ENCODE measurements at places on chromosomes 6 and 20.
A peak's percentile ranks its signal among the peaks of the same experiment; 100 is the strongest.

GRCh38 chr20:1783245-1783644, 112.0 kb upstream of the SIRPA start:
- DNase-seq: no peak

GRCh38 chr6:31299511-31299910, 27.6 kb upstream of the HLA-C start:
- no peak for DNase-seq

DNA sequence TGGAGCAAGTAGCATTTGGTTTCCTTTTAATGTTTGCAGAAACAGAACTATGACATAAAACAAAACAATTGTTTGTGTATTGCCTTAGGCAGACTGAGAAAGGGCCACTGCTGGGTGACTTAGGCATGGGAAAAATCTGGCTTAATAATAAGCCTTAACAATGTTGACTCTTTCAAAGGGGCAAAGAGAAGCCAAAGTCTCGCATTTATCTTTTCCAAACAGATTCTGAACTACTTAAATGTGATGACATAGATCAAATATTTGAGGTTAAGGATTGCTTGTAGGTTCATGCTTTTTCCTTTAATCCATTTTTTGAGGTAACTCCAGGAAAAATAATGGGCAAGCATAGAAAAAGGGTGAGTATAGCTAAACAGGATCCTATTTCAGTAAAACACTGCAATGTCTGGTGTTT, 39.6 kb downstream of the ADAT2 start:
- no peak for DNase-seq

GRCh38 chr6:28941684-28942448, 18.1 kb upstream of the TRIM27 start:
- no peak for DNase-seq

- no peak for DNase-seq
Measured at GRCh38 chr20:62908971-62909791, 17.1 kb downstream of the DIDO1 start.

DNA sequence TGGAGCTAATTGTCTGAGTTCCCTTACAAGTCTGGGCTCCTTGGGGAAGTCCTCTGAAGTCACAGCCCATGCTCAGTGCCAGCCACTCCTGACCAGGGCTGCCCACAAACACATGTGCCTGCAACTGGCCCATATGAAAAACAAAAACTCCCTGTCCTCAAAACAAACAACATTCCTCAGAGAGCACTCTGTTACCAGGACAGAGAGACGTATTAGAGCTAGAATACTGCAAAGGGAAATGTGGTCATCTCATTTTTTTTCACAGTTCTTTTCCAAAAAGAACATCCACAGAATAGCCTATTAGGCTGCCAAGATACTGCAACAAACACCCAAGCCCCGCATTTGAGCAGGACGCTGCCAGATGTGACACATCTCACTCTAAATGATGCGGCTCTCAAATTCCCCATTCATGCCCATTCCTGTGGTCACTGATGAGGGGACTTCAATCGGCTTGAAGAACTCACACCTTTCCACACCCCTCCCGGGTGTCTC, 71.1 kb downstream of the SLC22A23 start:
- no peak for DNase-seq

GRCh38 chr20:32510120-32510600, 75.0 kb downstream of the NOL4L start:
- no peak for DNase-seq

- no peak for DNase-seq
Measured at GRCh38 chr20:24609757-24610156, 140.3 kb downstream of the SYNDIG1 start.

- peak; percentile 60 for DNase-seq
Measured at GRCh38 chr6:109237077-109237985, 142.0 kb downstream of the CEP57L1 start.

DNA sequence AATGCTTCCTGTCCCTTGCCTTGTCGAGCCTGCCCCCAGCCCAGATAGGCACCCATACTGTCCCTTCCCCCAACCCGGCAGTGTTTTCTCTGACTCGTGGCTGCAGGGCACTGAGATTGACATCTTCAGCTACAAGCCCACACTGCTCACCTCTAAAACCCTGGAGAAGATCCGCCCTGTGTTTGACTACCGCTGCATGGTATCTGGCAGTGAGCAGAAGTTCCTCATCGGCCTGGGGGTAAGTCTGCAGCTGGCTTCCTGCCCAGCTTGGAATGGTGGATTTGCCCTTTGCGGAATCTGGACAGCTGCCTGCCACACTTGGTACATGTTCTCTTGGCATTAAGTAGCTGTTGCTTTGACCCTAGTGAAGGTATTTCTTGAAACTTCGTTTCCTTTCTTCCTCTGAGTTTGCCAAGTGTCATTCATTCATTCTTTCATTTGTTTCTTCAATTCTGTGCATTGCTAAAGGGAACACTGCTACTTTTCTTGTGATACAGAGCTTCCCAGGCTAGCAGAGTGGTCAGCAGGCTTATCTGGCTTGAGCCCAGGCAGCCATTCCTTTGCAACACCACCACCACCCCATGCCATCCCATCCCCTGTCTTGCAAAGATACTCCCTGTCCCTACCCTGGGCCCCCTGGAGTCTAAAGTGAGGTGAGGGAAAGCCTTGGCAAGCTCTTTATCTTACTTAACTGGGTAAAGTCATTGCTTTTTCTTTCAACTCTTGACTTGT, 26.2 kb downstream of the CCDC167 start:
- DNase-seq: no peak

GRCh38 chr20:7038029-7038428, 270.5 kb downstream of the BMP2 start:
- DNase-seq: no peak

DNA sequence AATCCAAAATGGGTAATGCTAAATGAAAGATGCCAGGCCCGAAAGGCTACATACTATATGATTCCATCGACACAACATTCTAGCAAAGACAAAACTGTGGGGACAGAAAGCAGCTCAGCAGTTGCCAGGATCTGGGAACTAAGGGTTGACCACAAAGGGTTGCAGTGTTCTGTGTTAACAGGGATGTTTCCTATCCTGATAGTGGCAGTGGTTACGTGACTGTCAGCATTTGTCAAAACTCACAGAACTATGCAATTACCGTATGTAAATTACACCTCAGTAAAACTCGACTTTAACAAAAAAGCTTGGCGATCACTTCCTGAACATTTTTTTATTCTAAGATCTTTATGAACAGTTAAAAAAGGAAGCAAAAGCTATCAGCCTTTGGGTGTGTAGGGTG, 83.9 kb downstream of the BANF2 start:
- no peak for DNase-seq

DNA sequence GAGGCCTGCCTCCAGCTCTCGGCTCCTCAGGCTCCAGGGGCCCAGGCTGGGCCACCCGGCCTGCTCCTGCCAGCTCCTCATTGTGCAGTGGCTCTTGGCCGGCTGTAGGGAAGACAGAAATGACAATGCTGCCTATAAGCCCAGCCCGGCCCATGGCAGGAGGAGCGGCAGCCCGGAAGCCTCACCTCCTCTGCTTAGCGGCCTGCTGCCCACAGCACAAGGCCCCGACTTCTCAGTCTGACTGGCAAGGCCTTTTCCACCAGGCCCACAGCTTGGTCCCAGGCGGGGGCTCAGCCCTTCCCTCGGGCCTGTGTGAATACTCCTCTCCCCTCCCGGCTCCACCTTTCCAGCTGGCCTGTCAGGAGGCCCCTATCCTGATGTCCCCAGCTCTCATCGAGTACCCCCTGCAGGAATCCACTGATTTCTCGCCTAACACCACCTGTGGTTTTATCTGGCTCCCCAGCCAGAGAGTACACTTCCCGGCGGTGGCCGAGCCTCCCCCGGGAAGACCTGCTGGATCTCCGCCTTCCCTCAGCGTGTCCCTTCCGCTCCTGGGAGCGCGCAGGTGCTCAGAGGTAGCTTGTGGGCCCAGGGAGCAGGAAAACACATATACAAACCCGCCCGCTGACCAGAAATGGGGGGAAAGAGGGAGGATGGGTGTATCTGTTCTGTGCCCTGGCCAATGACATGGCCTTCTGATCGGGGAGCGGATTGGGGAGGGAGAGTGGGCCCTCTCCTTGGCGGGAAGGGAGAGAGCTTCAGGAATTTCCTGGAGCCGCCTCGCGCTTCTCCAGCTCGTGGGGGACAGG, 963 bp downstream of the DDRGK1 start:
- DNase-seq: no peak

DNA sequence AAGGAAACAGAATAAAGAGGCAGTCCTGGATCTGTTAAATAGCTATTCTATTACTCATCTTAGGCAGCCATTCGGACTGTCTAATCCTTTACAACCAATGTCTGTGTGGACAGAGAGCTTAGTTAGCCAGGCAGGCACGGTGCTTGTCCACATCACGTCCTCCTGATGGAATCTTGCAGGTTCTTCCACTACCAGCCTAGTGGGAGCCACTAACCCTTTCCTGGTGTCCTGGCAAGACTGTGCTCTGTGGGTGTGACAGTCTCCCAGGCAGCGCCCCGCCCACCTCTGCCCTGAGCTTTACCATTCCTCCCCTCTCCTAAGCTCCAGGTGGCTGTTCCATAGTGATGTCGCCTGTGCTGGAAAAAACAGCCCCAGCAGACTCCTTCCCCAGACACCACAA, 78.3 kb upstream of the CLDN20 start:
- DNase-seq: no peak

- DNase-seq: no peak
Measured at GRCh38 chr20:23340524-23340923, 10.1 kb upstream of the NXT1 start.

DNA sequence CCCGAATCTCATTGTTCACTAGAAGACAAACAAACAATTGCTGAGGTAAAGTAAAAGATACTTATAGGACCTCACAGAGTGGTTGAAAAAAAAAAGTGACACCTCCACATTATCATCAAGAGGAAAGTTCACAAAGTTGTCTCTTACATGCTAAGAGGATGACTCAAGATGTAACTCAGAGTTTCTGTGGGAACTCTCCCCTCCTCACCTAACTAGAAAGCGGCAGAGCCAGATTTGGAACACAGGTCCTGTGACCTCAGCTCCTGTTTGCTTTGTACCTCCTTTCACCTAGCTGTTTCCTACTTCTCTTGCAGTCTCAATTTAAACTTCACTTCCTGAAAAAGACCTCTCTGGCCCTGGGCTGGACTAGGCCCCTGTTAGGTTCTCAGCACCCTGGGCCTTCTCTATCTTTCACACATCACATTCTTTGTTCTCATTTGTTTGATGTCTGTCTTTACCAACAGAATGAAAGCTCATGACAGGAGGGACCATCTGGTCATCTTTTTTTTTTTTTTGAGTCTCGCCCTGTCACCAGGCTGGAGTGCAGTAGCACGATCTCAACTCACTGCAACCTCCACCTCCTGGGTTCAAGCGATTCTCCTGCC, 60.8 kb downstream of the CD24 start:
- no peak for DNase-seq

GRCh38 chr20:34849778-34850177, 22.9 kb downstream of the GGT7 start:
- no peak for DNase-seq

DNA sequence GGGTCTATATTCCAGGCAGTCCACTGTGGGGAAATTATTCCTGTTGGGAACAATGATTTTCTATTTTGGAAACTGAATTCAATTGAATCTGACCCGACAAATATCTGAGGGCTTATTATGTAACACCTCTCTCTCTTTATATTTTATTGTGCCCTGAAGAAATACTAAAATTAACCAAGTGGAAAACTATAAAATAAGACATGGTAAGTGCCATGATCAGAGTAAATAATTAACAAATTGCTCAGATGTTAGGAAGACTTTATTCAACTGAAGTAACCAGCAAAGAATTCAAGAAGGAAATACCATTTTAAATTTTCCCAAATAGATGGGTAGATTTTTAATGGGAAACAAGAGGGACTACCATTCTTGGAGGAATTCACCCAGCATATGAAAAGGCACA, 632.9 kb downstream of the MAFB start:
- DNase-seq: no peak

DNA sequence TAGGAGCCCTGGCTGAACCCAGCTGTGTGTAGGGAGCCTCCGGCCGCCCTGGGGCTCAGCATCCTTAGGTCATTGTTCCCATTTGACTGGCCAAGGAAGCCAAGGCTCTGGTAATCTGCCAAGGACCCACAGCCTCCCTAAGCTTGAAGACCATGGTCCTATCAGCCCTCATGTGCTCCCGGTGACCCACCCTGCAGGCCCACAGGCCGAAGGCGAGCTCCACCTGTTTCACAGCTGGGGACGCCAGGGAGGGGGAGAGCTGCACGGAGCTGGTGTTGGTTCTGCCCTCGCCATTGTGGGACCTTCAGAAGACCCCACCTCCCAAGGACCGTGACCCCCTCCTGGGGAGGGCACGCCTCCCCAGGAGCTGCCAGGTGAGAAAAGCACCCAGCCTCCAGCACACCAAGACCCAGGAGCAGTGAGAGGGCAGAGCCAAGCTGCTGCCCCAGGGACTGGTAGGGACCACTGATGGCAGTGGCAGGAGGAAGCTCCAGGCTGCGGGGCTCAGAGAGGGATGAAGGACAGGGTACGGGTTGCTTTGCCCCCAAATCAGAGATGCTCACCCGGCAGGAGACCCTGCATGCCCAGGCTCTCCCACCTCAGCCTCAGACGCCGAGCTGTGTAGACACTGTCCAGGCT, 30.7 kb upstream of the MRGBP start:
- DNase-seq: no peak

DNA sequence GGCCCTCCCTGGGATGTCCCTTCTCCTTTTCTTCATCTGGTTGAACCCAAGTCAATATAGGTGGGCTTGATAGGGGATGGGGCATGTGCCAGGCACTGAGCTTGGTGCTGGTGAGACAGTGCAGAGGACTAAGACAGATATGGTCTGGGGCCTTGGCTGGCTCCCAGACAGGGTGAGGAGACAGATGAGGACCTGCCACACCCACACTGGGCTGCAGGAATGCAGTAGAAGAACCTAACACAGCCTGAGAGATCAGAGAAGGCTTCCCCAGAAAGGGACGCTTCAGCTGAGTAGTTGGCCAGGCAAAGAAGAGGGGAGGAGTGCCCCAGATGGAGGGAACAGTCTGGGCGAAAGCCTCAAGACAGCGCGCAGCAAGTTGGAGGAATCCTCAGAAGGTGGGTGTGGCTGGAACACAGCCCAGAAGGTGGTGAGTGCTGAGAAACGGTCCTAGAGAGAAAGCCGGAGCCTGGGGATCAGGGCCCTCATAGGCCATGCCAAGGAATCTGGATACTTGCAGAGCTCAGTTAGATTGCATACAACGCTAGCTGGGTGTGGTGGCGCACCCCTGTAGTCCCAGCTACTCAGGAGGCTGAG, 26.4 kb downstream of the CD40 start:
- no peak for DNase-seq

- no peak for DNase-seq
Measured at GRCh38 chr6:85975957-85976356, 333.3 kb upstream of the SYNCRIP start.

- DNase-seq: peak; percentile 4
Measured at GRCh38 chr6:55980627-55981211, 105.3 kb upstream of the BMP5 start.
